Central memory CD8-positive, alpha-beta T cell (primary cell): ENCODE measurements at places on chromosomes 11 and 22.

DNA sequence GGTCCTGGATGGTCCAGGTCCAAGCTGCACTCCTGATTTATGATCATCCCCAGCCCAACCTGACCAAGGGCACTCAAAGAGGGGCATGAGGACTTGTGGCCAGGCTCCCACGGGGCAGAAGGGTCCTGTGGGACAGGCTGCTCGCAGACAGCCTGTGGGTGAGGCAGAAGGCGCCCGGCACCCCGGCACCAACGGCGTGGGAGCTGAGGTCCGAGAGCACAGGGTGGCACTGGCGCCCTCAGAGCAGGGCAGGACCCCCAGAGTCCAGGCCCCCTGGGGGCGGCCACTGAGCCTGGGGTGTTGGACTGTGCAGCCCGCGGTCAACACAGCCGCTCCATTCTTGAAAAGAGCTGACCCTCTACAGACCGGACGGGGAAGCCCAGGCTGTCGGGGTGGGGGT is 3.3 kb downstream of the IL17REL start:
- DNase-seq, result no peak

DNA sequence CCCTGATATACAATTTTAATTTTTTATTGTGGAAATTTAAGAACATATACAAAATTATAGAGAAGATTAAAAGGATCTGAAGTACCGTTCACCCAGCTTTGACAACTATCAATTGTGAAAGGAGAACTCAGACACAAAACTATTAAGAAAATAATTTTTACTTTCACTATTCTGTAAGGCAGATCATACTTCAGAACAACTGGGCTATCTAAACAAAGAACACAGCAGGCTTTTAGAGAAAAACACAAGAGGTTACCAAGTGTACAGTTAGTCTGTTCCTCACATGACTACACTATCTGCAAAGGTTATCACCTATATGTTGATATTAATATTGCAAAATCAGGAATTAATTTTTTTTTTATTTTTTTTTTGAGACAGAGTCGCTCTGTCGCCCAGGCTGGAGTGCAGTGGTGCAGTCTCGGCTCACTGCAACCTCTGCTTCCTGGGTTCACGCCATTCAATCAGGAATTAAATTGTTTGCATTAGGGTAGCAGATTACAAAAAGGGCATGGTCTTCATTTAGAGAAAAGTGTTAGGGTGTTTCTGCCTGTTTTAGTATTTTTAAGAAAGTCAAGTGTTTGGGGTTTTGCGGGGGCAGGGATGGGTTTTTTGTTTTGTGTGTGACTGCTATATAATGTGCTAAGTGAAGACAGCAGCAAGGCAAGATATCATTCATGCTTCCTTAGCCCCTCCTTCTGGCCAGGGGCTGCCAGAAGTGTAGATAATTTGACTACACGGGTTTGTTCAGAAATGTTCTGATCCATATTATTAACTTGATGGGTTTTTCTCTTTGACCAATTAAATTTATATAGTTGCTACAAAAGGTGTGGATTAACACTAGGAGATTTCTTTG is 27.6 kb upstream of the SIK2 start:
- DNase-seq, result no peak

GRCh38 chr11:77121876-77122575 is 6.0 kb upstream of the MYO7A start:
- no peak for DNase-seq

DNA sequence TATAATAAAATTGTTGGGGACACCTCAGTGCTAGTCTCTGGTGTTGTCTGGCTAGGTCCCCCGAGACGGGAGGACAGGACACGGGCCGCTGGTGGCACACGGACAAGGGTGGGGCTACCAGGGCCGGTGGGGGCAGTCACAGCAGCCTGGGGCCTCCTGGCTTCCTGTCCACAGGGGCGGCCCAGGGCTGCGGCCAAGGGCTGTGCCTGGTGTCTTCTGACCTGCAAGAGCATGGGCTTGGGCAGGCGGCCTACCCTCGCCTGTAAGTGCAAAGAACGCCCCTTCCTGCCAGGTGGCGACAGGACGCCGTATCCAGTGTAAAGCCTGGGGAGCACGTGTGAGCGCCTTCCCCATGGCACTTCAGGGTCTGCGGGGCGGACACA is 3.6 kb downstream of the LRFN4 start:
- no peak for DNase-seq

- no peak for DNase-seq
These were observed 38.4 kb downstream of the DRD2 start for GRCh38 chr11:113436672-113437252.
